ENCODE measurements at places on chromosomes 13 and 19.

DNA sequence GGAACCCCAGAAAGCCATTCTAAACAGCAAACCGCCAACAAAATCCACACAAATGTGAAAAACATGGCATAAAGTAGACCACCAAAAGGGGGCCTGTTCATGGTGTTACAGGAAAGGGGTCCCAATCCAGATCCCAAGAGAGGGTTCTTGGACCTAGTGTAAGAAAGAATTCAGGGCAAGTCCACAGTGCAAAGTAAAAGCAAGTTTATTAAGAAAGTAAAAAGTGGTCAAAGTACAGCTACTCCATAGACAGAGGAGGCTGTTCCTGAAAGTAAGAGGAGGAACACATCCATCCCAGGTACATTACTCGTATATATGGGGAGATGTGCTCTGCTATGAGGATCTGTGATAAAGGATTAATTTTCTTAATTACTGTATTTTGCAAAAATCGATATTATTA is 67.8 kb upstream of the SLC15A1 start:
- no peak for DNase-seq

DNA sequence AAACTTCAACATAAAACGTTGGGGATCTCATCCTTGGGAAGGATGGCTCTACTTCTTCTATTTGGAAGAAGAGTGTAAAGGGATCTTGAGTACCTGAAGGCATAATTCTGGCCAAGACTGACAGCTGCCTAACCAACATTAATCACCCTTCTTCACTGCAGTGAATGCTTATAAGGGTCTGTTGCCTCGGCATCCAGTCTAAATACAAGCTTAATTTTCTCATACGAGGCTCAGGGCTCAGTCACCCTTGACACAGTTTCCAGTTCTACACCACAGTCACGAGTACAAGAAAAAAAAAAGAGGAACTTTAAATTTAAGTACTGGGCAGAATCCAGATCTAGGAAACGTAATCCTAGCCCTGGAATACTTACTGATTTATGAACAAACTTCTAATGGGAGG is 9.0 kb downstream of the FPR3 start:
- DNase-seq, result no peak

- peak; percentile 94 for DNase-seq
These were observed at the start of gene TPM4 for GRCh38 chr19:16076154-16076957. Gene TPM4, plus strand, starts transcription at chr19:16076495. Its CDS starts 71 bp downstream, at chr19:16076566.

GRCh38 chr13:24386816-24387708 is 77.7 kb downstream of the C1QTNF9 start:
- DNase-seq, result no peak

DNA sequence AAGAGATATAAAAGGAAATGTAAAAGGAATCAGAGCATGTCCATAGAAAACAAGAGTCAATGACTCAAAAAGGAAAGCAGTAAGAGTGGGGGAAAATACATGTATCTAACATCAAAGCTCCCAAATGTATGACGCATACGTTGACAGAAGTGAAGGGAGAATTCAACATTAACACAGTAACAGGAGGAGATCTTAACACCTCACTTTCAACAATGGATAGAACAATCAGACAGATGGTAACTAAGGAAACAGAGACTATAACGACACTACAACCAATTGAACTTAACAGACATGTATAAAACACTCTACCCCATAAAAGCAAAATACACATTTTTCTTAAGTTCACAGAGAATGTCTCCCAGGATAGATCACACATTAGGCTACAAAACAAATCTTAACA is 774.8 kb upstream of the ARGLU1 start:
- no peak for DNase-seq

- DNase-seq, result no peak
These were observed 1.7 kb downstream of the SAMD1 start for GRCh38 chr19:14088634-14089411.

- no peak for DNase-seq
These were observed 79.7 kb downstream of the LMO7 start for GRCh38 chr13:75715601-75716523.

DNA sequence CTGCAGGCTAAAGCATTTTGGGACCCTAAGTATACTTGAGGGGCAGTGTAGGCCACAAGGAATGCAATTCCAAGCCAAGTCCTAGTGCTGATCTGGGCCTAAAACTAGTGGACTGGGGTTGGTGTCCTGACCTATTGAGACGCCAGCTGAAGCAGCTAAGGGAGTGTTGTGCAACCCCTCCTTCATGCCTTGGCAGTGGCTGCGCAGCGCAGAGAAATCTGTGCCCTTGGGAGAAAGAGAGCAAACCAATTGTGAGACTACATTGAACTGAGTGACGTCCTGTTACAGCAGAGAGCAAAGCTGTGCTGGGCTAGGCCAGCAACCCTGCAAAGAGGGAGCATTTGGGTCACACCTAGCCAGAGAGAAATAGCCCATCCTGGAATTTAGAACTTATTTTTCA is 2715.0 kb upstream of the PCDH20 start:
- DNase-seq, result no peak

- DNase-seq, result no peak
These were observed 774 bp downstream of the MAN2B1 start for GRCh38 chr19:12665671-12666264.

- no peak for DNase-seq
These were observed 74.0 kb downstream of the PDS5B start for GRCh38 chr13:32660227-32660626.

GRCh38 chr13:76387566-76387965 is 498.6 kb downstream of the KCTD12 start:
- DNase-seq, result no peak

GRCh38 chr13:102847272-102848234 is 1.7 kb downstream of the ERCC5 start:
- no peak for DNase-seq

GRCh38 chr19:45498411-45499195 is at the start of gene PPM1N:
Gene PPM1N, plus strand, starts transcription at chr19:45498443. Its CDS starts 30 bp downstream, at chr19:45498473.
- no peak for DNase-seq

DNA sequence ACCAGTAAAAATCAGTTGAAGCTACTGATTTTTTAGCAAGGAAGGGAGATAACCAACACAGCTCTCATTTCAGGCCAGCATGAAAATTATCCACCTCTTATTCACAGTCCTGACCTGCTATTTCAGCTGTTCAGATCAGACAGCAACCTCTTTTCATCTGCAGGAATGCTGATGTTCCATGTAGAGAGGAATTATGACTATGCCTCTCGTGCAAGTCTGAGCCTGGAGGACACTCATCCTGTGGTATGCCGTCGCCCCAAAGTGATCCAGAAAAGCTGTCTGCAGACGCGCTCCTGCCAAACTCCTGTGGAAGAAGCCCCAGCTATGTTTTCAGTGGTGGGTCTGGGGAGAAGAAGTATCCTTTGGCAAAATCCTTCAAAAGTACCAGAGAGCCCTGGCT is 563.5 kb upstream of the SLITRK1 start:
- no peak for DNase-seq
